ENCODE measurements at places on chromosomes 13 and 19. TPM values are rescaled to one million over a fixed set of nuclear protein-coding genes. Genes with fewer than 3 reads are reported as not detected.

Gene ACP5
- total RNA-seq = 14.5 TPM

Gene STARD13
- 12.6 TPM for total RNA-seq

Gene ERICH4
- not detected for total RNA-seq

Gene PLIN4
- 0.71 TPM for total RNA-seq

DNA sequence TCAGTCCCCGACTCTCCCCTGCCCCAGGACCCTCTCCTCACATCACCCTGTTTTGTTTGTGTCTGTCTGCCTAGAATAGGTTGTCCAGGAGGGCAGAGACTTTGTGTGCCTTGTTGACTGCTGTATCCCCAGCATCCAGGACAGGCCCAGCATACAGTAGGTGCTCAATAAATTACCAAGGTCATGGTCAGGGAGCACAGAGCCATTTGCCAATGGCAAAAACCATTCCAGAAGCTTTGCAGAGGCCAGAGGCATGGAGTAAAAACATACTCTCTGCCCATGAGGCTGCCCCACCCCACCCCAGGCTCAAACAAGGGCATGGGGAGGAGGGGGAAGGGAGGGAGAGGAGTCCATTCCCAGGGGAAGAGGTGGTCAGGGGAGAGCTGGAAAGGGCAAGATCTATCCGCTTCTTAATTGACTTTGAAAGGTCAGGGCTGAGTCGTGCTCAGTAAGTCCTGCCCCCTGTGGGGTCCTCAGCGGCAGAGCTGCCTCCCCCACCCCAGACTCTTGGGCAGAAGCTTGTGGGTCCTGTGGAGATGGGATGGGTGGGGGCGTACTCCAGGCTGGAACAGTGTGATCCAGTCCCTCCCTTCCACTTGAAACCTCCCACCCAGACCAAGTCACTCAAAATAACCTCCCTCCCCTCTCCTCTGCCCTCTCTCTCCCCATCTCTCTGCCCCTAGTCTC lies 4.4 kb downstream of the GPR4 start:
- no peak for DNase-seq

DNA sequence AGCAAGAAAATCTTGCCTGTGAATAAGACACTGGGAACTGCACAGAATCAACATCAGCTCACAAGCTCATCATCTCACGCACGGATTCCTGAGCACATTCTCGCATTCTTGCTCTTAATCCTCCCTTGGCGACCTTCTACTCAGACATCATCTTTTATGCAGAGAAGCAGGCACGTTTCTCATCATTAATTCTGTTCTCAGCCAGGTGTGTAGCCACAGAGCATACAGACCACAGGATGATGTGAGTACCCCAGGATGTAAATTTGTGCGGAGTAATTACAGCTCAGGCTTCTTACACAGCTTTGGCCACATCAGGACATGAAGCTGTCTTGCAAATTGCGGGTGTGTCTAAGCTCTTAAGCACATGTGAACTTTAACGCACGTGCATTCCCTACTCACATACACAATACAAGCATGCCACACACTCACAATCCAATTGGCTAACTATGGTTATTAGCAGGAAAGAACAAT lies 36.5 kb upstream of the SACS start:
- no peak for DNase-seq

DNA sequence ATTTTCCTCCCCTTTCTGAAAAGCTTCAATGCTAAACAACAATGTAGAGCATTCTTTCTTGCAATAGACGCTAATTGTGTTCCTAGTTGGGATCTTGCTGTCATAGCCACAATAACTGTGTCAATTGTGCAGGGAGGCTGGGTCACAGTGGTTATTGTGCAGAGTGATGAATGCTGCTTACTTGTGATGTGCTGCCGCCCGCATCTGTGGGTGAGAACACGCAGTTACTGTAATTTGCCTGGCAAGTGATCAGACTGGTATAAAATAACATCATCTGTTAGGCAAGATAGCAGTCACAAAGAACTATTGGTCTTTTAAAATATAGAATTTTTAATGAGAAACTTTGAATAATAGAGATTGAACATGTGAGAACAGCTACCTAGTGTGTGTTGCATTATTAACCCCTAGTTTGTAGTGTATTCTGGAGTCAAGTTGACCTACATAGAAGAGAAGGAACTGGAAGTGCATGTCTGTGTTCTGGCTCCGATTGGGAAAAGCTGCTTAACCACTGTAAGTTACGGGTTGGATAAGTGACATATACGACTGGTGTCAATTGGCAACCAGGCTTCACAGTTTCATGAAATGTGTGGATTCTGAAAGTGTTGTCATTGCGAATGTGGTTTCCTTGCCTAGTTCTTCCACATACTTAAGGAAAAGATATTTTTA lies 43.6 kb downstream of the SLAIN1 start:
- no peak for DNase-seq

Data from foreskin keratinocyte (primary cell).